T-helper 22 cell (primary cell): ENCODE measurements at places on chromosomes 4 and X.

DNA sequence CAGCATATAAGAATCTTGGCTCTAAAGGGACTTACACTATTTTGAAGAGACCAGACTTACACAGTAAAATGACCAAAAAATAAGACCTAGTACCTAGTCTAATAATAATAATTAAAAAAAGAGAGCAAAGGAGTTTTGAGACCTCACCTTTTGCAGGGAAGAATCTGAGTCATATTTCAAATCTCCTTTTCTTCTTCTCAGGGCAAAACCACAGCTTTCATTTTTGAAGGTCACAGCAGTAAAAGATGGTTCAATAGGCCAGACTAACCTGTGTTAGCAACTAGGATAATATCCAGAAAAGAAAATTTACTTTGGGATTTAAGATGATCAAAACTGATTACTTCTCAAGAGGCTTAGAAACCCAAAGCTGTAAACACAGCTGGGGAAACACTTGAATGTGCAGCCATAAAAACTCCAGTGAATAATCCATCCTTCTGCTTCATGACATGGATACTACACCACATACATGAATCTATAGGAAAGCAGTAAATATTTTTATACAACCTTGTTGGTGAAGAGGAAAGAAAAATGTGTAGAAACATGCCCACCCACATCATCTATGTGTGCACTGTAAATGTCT is 25.9 kb upstream of the LNX1 start:
- no peak for DNase-seq

DNA sequence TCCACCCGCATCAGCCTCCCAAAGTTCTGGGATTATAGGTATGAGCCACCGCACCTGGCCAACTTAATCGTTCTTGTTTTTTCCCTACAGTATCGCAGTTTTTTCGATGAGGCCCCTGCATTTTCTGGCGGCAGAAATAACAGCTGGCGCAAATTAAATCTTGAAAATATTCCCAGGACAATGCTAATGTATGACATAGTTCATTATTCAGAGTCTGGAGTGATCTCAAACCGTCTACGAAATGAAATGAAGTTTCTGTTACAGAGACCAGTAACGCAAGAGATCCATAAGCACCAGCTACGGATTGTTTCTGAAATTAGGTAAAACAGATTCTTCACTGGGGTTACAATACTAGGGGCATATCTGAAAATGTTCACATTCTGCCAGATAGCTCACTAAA is 27.3 kb downstream of the CXorf58 start:
- DNase-seq = no peak

GRCh38 chrX:110286106-110286505 is 31.8 kb downstream of the AMMECR1 start:
- DNase-seq = no peak

DNA sequence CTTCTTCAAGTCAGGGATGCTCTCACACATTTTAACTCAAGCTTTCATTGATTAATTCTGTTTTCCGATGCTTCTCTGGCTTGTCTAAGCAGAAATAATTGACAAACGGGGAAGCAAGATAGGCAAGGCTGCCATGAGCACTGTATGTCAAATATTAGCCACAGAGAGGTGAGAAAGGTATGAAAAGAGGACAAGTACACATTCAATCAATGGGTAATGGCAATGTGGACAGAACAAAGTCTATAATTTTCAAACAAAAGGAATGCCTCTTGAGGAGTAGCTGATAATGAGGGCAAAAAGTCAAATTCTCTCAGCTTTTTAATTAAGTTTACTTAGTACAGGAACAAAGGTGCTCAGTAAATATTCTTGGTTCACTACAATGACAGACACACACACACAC is 19.6 kb downstream of the COX7B2 start:
- DNase-seq = no peak

GRCh38 chr4:152480901-152481300 is 55.0 kb downstream of the FBXW7 start:
- DNase-seq = no peak

DNA sequence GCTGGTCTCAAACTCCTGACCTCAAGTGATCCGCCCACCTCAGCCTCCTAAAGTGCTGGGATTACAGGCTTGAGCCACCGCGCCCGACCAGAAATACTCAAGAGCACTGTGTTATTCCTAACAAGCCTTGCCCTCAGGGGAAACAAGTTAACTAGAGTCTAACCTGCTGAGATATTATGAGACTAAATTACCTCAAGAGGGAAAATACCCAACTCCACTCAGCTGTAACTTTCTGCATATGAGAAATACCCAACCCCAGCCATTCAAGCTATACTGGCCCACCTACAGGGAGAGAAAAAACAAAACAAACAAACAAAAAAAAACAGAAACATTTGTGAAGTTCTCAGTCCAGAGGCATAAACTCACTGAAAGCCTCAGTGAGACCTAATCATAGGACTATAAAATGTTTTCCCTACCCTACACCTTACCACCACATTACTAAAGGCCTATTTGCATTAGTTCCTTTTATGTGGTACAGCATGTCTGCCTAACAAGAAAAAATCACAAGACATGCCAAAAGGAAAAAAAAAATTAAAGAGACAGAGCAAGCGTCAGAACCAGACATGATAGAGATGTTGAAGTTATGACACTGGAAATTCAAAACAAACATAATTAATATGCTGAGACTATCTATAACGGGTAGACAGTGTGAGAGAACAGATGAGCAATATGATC is 876.0 kb downstream of the FSTL5 start:
- no peak for DNase-seq

DNA sequence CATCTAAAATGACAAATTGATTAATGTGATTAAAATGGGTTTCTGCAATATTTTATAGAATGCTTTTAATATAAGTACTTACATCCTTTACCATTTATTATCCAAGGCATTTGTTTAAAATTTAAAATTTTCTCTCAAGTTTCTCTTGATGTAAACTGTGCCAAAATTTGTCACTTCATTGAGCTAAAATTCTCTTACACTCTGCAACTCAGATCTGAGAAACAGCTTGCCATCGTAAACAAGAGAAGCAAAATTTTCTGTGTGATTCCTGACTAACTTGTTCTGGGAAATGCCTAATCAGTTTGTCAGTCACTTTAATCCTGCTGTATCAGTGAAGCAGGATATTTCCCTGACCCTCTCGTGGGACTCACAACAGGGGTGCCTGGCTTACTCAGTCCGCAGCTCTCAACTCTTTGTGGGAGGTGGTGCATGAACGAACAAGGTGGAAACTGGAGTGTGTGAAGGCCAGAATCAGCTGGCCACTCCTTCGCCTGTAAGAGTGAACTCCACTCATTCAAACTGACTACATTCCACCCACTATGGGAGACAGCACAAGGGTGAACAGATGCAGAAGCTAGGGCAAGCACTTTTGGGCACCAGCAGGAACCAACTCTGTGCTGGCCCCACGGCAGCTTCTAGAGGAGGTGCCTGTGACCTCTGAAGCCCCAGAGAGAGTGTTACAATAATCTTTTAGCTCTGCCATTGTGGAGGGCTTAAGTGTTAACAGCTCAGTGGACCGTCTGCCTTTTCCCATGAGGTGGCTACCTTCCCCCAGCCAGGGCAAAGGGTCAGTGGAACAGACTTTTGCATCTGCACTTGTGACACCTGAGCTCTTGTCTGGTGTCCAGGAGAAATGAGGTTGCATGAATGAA is 349.4 kb downstream of the FAT4 start:
- DNase-seq = no peak

DNA sequence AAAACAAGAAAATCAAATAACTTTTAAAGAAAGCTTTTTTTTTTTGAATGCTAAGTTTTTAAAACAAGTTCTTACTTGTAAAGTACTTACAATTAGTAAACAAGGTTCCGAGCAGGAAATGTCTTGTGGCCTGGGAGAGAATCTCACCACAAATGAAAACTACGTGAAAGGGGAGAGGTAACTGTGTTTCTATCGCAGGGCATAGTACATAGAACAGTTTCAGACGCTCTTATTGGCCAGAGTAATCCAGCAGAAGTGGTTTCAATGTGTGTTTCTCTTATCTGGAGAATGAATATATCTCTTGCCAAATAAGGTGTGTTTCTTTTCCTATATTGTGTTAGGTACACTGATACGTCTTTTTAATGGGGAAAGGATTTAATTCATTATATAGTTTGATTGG is at the start of gene PLAC8:
TSS of gene PLAC8 (minus strand) at position 154 of the 400 bp plus-strand sequence. CDS start 6,808 bp downstream, outside the sequence.
- DNase-seq = peak; percentile 6

DNA sequence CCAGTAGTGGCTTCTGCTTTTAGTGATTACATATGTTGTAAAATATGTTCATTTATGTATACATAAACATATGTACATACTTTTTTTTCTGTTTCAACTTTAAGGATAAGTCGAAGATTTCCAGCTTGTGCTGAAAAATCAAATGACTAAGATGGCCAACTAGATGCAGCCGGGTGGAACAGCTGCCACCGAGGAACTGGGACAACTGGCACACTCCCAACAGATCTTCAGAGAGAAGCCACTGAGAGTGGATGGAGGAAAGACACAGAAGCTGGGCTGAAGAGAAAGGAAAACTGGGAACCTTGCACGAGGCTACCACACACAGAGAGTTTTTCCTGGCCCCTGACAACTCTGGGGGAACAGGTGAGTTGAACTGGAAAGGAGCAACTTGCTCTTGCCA is 207.5 kb downstream of the FAM47B start:
- no peak for DNase-seq

GRCh38 chrX:111181951-111182350 is 86.0 kb downstream of the PAK3 start:
- no peak for DNase-seq

- no peak for DNase-seq
Measured at GRCh38 chr4:154616731-154617130, 4.3 kb upstream of the FGG start.

DNA sequence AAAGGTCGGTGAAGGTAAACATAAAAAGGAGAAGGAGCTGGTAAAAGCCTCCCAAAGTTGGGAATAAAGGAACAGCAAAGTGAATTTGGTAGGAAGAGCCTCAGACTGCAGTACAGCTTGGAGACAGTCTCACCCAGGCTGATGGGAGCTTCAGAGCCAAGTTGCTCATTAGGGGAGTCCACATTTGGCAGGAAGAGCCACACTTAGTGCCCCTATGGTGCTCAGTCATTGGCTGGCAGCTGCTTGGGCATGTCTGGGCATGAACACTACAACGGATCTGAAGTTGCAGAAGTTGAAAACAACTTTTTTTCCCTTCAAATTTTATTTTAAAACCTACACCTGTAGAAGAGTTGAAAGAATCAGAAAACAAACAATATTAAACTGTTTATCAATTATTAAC is 2497.3 kb downstream of the ARAP2 start:
- DNase-seq = no peak

DNA sequence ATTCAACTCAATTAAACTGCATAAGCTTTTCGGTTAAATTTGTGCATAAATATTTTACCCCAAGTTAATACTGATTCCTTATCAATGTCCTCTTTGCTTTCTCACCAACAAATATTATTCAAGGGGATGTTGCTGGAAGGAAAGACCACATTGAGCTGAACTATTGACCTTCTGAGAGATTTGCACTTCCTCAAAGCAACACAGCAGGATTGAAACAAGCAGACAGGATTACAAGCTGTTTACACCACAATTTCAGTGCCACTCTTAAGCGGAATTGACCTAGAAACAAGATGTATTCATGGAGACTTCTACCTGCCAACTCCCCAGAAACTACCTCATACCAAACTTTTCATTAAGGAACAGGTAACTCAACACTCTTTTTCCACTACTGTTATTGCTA is 96.5 kb upstream of the DUSP21 start:
- DNase-seq = no peak

- no peak for DNase-seq
Measured at GRCh38 chr4:24560868-24561368, 23.4 kb downstream of the DHX15 start.

DNA sequence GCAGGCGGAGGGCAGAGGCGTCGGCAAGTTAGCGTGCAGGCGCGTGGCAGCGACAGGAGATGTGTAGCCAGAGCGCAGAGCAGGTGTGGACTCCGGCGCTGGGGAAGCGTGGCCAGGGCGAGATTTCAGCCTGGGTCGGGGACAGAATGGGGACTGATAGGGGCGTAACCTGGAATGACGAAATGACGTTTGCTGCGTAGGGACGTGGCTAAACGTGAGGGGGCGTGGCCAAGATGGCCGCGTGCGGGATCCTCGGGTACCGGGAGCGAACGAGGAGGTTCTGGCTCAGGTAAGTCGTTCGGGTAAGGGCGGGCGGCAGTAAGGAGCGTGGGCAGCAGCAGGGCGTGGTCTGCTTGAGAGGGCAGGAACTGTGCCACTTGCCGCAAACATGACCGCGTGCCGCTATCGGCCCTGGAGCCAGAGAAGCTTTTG is 10.9 kb upstream of the CLTRN start:
- peak; percentile 82 for DNase-seq

- no peak for DNase-seq
Measured at GRCh38 chr4:87026800-87027495, 92.1 kb downstream of the AFF1 start.

GRCh38 chr4:33060674-33061542 is 2340.7 kb downstream of the PCDH7 start:
- no peak for DNase-seq

- no peak for DNase-seq
Measured at GRCh38 chr4:174528226-174528625, 5.9 kb upstream of the HPGD start.

DNA sequence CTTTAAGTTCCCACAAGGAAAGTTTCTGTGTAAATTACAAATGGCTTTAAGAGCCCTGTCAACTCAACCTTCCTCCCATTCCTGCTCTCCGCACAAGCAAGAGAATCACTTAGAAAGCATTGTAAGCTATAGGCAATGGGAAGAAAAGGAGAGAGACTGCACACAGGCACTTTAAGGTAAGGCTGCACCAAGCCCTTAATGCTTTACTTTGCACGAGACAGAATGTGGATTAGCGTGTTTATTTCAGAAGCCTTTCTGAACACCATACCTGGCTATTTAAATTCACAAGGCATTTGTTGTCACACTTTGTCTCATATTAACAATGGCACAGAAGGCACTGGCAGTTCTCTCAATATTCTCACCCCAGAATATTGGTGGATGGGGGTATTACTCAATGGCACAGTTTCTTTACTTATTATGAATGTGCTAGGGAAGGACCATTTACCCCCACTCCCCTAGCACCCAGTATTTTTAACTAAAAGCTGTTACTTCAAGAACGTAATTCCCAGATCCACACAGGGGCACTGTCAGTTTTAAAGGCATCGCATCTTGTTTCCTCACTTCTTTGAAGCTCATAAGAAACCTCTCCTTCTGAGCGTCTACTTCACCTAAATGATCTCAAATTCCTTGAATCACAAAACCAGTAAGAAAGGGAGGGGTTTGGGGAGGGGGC is 150.0 kb downstream of the MAML3 start:
- DNase-seq = no peak

DNA sequence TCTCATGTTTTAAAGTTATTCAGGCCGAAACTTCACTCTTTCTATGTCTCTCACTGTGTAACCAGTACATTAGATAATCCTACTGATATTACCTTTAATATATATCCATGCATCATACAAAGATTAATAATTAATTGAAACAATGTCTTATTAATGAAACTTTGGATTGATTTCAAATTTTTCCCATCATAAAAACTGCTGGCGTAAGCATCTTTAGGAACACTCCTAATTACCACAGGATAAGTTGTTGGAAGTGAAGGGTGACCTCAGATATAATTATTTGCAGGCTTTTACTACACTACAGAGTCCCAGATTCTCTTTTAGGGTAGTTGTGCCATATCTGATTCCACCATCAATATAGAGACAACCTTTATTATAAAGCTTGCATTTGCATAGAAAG is 181.3 kb upstream of the SFRP2 start:
- no peak for DNase-seq

- DNase-seq = no peak
Measured at GRCh38 chrX:44072631-44073030, 99.4 kb upstream of the NDP start.

- DNase-seq = no peak
Measured at GRCh38 chr4:154622598-154622997, 10.1 kb upstream of the FGG start.

- DNase-seq = no peak
Measured at GRCh38 chr4:121938282-121939092, 13.4 kb downstream of the TRPC3 start.

GRCh38 chr4:139955600-139955999 is 198.4 kb downstream of the MAML3 start:
- DNase-seq = no peak
